CD4-positive, alpha-beta T cell treated with Interleukin-4 for 4 hours (primary cell): ENCODE measurements at places on chromosomes 11 and 22.

DNA sequence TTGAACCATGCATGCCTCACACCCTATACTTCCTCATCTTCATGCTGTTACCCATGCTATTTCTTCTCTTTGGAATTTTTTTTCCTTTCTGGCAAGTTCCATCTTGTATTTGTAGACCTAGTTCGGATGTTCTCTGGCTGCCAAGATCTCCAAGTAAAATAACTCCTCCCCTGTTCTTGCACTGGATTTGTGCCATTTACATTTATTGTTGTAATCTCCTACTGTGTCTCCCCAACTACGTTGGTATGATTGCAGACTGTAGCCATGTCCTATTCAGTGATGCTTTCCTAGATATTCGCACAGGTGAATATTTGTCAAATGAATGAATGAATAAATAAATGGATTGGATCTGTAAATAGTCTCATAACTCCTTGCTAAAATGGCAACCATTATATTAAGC, 546.0 kb downstream of the MN1 start:
- no peak for DNase-seq

GRCh38 chr11:94997437-94997836, 23.9 kb downstream of the KDM4D start:
- no peak for DNase-seq

DNA sequence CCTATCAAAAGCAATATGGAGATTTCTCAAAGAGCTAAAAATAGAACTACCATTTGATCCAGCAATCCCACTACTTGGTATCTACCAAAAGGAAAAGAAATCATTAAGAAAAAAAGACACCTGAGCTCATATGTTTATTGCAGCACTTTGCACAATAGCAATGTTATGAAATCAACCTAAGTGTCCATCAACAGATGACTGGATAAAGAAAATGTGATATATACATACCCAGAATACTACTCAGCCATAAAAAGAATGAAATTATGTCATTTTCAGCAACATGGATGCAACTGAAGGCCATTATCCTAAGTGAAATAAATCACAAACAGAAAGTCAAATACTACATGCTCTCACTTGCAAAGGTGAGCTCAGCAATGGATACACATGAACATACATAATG, 1565.5 kb upstream of the RAG2 start:
- DNase-seq, result no peak

- no peak for DNase-seq
Measured at GRCh38 chr11:35911013-35911412, 32.8 kb upstream of the LDLRAD3 start.

DNA sequence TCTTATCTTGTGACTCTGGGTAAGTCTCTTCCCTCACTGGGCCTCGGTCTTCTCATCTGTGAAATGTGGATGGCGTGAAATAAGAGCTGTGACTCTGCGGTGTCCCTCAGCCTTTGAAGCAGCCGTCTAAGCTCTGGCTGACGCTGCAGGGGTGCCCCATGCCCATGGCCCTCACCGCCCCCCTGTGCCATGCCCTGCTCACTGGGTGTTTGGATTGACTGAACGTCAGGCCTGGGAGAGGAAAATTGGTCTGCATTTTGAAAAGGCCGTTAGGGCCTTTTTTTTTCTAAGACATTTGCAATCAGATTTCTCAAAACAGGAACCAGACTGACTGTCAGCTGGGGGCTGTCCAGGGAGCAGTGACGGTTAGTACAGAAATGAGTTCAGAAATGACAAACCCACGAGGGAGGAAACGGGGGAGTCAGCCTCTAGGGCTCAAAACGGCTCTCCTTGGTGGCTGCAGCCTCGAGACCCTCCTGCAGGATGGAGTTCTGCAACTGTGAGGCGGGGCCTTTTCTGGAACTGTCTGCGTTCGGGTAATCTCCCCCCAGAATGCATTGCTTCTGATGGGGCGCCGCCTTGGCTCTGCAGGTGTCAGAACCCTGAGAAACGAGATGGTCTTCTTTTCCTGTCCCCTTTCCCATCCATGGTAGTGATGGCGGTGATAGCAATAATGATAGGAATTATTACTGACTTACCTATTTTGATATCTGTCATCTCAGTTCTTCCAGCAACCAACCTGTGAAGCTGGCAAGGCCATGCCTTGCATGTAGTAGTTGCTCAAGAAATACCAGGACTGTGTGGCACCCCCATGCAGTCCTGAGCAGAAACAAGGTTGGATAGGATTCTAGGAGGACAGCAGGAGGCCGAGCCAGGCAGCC, 2.0 kb downstream of the GRK2 start:
- DNase-seq, result peak; percentile 75

DNA sequence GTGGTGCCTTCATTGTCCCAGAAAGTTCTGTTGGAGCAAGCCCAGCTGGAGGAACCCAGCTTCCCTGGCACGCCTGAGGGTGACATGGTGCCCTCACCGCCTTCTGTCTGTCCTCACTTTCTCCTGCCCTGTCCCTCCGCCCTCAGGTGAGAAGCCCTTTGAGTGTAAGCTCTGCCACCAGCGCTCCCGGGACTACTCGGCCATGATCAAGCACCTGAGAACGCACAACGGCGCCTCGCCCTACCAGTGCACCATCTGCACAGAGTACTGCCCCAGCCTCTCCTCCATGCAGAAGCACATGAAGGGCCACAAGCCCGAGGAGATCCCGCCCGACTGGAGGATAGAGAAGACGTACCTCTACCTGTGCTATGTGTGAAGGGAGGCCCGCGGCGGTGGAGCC, 46.0 kb upstream of the NNMT start:
- DNase-seq, result no peak

GRCh38 chr11:11786234-11786633, 55.5 kb upstream of the USP47 start:
- no peak for DNase-seq

DNA sequence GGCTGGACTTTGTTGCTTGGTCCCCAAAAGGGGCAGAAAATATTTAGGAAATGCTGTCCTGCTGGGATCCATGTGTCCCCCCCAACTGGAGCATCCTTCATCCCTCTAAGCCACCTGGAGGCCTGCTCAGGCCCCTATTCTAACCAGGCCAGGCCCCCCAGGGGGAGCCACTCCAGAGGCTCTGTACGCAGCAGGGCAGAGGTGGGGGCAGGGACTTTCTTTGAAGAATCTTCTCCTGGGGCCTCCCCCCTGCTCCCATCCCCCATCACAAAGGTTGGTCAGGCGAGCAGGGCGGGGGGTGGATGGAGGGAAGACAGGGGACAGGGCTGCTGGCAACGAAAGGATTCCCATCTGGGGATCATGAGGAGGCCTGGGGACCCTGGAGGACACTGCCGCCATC, 170.8 kb downstream of the MN1 start:
- DNase-seq, result no peak

GRCh38 chr11:3000032-3000961, 8.2 kb upstream of the NAP1L4 start:
- DNase-seq, result no peak

DNA sequence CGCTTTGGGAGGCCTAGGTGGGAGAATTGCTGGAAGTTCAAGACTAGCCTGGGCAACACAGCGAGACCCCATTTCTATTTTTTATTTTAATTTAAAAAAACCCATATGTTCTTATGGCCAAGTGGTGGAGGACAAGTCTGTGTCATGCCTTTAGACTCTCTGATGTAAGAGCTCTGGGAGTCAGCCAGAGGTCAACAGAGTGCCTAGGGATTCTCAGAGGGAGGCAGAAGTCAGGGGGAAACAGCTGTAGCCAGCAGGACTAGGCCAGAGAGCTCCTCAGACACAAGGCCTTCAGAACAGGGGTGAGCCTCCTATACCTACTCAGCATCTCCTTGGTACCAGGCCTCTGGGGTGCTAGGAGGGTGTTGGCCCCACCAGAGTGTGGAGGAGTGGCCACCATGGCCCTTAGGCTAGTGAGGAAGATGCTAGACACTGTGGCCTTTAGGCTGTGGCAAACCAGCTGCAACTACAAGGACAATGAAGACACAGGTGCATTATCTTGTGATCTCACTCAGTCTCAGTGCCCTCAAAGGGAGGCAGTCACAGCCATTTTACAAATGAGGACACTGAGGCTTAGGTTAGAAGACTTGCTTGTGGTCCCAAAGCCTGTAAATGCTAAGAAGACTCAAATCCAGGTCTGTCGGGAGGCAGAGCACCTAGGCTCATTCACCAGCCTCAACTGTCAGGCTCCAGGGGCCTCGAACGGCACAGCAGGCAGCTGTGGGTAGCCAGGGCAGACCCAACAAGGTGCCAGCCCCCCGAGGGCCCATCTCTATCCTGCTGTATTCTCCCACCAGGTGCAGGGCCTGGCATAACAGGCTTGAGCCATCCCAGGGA, 5.0 kb downstream of the ZP1 start:
- DNase-seq, result no peak

DNA sequence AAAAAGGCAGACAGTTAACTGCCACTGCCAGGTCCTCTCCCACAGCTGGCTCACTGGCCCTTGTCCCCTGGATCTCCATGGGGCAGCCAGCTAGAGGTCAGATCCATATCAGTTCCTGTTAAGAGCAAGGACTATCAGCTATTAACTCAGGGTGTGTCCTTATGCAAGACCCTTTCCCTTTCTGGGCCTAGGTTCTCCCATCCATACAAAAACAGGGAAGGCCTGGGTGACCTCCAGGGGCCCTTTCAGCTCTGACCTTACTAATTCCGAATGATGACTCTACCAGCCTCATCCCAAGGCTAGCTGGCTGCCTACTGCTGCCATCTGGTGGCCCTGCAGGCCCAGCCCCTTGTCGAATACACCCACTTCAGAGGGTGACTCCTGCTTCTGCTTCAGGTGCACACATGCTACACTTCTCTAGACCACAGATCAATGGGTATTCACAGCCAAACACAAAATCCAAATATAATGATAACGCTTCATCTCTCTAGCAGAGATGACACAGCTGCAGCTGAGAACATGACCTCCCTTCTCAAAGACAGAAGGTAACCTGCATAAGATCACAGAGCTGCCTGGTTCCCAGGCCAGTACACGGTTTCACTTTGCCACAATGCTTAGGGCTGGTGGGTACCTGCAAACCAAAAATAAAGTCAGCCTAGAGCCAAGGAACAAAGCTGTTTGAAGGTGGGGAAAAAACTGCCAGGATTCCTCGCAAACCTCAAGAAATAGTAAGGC, 34.1 kb downstream of the SERGEF start:
- DNase-seq, result no peak

DNA sequence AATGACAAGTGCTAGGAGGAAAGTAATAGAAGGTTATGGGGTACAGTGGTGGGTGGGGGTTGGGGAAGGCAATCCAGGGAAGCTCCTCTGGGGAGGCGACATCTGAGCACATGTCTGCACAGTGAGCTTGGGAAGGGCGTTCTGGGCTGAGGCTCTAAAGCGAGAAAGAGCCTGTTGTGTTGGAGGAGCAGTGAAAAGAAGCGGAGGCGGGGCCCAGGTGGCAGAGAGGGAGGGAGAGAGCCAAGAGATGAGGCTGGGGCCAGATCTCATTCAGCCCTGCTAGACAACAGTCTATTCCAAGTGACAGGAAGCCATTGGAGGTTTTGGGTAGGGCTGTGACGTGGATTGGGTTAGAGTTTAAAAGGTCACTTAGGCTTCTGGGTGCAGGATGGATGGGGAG, 55.3 kb upstream of the PARVG start:
- no peak for DNase-seq

- DNase-seq, result peak; percentile 64
Measured at GRCh38 chr11:123429913-123430720, at the start of gene GRAMD1B. Gene GRAMD1B (plus strand): TSS chr11:123430269. CDS start chr11:123430793, 524 bp downstream.

- DNase-seq, result no peak
Measured at GRCh38 chr11:17649261-17649660, 70.1 kb upstream of the MYOD1 start.

DNA sequence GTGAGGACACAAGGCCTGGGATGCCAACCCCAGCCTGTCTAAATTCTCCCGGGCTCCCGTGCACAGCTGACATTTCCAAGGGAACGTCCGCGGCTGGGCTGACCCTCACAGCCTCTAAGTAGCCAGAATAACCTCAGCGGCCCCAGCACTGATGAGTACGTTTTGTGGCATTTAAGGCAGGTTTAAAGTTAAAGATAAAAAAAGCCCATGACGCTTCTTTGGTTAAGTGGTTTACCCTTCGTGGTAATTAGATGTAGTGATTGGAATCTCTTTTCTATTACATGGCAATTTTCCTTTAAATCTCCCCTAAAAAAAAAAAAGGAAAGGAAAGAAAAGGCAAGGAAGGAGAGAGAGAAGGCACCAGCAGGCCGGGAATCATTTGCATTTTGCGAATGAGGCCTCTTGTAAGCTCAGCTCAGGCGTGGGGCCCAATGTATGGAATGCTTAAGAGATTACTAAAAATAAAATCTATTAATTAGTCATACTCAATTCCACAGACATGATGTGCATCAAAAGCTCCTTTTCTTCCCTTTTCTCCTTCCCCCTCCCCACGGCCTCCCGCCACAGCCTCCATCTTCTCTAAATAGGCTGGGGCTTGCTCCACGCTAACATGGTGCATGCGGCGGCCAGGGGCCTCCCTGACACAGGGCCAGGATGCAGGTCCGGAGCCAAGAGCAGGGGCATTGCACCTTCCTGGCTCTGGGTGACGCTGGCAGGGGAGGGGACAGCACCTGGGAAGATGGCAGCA, 44.1 kb downstream of the MACROD1 start:
- DNase-seq, result no peak

DNA sequence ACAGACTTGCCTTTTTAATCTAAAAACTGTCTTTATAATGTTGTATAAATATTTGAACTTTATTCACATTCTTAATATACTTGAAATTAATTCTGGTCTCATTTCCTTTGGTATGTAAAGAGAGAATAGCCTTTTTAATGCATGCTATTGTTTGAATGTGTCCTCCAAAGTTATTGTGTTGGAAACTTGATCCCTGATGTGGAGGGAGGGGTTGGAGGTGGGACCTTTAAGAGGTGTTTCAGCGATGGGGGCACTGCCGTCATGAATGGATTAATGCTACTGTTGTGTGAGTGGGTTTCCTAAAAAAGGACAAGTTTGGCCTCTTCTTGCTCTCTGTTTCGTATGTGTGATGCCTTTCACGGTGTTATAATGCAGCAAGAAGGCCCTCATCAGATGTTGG, 131.7 kb downstream of the DDX10 start:
- DNase-seq, result no peak

- no peak for DNase-seq
Measured at GRCh38 chr11:8059571-8060011, 21.4 kb upstream of the TUB start.

DNA sequence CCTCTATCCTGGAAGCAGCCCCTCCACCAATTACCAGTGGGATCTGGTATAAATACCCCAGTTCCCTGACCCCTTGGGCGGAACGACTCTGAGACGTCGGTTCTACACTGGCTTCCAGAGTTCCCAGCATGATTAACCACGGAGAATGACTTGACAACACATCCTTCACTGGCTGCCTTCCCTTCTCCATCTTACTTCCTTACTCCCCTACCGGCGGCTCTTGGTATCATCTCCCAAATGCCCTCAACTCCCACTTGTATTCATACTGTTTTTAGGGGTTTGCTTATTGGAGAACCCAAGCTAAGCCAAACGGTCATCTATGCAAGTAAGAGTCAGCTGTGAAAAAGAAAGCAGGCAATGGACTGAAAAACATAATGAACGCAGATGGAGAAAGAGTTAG, 56.1 kb downstream of the APOL3 start:
- DNase-seq, result no peak

GRCh38 chr11:31369348-31370329, at the start of the genes DCDC1 and DNAJC24:
Gene DCDC1 (minus strand): TSS chr11:31369739. CDS start chr11:31328280, 41,459 bp downstream.
Gene DNAJC24 (plus strand): TSS chr11:31369860. CDS start chr11:31370749, 889 bp downstream.
- DNase-seq, result peak; percentile 94
